ENCODE measurements at places on chromosomes 6 and 20.

DNA sequence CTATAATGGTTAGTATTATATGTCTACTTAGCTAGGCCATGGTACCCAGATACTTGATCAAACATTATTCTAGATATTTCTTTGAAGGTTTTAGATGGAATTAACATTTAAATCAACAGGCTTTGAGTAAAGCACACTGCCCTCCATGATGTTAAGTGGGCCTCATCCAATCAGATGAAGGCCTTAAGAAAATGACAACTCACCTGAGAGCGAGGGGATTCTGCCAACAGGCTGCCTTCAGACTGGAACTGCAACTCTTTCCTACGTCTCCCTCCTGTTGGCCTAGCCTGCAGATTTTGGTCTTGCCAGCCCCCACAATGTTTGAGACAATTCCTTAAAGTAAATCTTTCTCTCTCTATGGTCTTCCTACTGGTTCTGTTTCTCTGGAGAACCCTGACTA lies 137.3 kb downstream of the AHI1 start:
- DNase-seq, result no peak

- DNase-seq, result no peak
These were observed 67.8 kb downstream of the SYTL3 start for GRCh38 chr6:158717341-158718330.

DNA sequence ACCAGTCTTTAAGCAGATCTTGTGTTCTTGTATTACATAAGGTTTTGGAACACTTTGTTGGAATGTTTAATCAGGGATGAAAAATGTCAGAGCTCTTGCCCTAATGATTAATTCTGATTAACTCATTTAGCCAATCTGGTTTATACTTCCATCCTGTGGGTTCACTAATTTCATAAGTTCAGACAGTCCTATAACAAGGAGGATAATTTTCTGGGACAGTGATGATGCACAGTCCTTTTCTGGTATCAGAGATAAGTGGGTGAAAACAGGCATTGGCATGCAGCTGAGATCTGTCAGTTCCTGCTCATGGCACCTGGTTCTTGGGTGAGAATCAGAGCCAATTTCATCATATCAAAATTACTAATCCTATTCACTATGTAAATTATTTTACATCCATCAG lies 125.0 kb upstream of the LAMA2 start:
- no peak for DNase-seq

DNA sequence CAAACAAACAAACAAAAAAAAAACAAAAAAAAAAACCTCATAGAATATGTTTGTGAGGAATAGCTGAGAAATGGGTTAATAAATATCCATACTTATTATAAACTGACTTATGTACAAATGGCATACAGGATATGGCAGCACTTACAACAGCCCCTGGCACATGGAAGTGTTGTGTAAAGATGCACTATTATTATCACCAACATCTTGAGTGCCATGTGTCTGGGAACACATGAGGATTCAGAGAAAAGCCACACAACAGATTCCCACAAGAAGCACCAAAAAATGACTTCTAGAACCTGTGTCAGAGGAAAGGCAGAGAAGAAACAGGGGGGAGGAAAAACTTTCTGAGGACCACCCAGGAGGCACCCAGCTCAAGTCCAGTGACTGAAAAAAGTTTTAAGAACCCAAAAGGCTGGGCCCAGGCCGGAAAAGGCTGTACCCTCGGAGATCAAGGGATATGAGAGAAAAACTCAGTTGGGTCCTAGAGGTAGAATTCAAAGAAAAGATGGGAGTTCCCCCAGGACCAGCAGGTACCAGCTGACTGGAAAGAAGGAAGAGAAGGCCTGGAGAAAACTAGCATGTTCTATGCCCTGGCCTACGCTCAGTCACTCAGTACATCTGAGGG lies 9.4 kb upstream of the TAF8 start:
- DNase-seq, result no peak

DNA sequence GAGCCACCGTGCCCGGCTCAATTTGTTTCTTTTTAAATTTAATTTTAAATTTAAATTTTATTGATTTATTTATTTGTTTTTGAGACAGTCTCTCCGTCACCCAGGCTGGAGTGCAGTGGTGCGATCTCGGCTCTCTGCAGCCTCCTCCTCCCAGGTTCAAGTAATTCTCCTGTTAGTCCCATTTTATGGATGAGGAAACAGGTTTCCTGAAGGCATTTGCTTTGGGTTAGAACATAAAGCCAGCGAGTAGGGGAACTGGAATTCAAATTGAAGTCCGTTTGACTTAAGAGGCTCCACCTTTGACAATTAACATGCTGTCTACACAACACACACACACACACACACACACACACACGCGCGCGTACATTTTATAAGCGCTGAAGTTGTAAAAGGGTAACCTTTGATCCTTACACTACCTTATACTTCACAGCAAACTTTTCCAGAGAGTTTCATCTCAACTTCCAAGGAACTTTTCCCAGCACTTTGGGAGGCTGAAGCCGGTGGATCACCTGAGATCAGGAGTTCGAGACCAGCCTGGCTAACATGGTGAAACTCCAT lies 232.0 kb downstream of the BCAS1 start:
- DNase-seq, result no peak

DNA sequence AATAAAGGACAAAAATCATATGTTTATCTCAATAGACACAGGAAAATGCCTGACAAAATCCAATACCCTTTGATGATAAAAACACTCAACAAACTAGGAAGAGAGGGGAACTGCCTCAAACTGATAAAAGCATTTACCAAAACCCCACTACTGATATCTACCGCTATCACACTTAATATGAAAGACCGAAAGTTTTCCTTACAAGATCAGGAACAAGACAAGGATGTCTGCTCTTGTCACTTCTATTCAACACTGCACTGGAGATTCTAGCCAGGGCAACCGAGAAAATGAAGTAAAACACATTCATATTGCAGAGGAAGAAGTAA lies 25.1 kb downstream of the GZF1 start:
- DNase-seq, result no peak

- DNase-seq, result peak; percentile 63
These were observed 16.0 kb upstream of the PTCRA start for GRCh38 chr6:42899871-42900270.

GRCh38 chr6:166720856-166721255 lies 93.8 kb upstream of the RPS6KA2 start:
- no peak for DNase-seq

GRCh38 chr20:41029150-41029901 lies 704 bp downstream of the TOP1 start:
- DNase-seq, result no peak

GRCh38 chr6:169256518-169256917 lies 2.9 kb upstream of the THBS2 start:
- no peak for DNase-seq

DNA sequence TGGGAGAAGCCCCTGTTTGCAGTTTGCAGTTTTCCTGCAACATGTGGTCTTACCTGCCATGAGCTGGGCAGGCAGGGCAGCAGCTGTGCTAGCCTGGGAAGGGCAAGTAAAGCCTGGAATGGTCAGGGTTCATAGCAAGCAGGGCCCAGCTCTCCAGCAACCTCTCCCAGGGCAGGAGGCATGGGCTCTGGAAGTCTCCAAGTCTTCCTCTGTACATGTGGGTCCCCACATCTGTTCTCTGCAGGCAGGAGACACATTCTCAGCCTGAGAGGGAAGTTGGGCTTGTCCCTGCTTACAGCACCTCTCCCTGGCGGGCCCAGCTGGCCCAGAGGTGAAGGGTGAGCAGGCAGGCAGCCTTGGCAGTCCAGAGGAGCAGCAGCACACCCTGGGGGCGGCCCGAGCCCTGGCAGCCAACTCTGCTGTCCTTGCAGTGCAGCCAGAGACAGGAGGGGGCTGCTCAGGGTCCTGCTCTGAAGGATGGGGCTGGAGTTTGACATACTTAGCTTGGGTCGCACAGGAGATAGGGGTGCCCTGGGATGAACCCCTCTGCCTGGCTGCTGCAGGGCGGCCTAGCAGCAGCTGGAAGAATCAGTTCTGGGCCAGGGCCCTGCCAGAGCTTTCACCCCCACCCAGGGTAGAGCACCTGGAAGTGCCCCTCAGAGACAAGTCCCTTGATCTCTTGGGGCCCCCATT lies 176.0 kb downstream of the MRPL14 start:
- DNase-seq, result peak; percentile 24

DNA sequence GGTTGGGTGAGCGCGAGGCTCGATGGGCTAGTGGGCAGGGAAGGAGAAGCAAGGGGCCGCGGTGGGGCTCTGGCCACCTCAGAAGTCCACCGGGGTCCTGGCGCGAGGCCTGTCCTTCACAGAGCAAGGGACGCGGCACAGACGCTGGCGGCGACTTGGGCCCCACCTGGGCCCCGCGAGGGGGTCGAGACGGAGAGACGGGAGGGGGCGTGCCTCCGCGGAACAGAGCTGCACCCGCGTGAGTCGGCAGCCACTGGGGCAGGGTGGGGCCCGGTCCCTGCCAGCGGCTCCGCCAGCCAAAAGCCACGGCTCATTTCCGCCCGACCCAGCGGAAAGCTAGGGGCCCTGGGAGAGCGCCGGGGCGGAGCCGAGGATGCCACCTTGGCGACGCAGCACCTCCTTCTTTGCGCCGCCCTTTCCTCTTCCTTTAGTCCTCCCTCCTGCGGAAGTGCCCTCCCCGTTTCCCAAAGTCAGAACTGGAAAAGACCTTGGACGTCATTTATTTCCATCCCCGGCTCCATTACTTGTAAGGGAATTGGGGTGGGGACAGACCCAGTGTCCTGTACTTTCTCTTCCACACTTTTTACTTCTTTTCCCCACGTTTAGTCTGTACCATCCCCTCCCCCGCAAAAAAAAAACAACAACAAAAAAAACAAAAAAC lies at the start of gene CUL7:
CUL7 (minus strand) TSS at position 307 of the 661 bp plus-strand sequence. CDS start 1,063 bp downstream, outside the sequence.
- DNase-seq, result peak; percentile 92

- no peak for DNase-seq
These were observed 25.3 kb downstream of the MYT1 start for GRCh38 chr20:64189530-64189966.

- no peak for DNase-seq
These were observed 249.1 kb upstream of the PREP start for GRCh38 chr6:105651969-105652368.

- DNase-seq, result peak; percentile 96
These were observed 156.4 kb upstream of the ECI2 start for GRCh38 chr6:4291453-4292403.

DNA sequence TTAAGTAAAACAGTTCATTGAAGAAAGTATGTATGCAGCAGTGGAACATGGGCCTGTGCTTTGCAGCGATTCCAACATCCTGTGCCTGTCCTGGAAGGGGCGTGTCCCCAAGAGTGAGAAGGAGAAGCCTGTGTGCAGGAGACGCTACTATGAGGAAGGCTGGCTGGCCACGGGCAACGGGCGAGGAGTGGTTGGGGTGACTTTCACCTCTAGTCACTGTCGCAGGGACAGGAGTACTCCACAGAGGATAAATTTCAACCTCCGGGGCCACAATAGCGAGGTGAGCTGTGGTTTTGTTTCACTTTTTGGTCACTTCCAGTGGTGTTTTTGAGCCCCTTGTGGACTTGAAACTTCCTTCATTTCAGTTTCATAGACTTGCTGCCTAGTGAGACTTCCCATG lies 1.7 kb downstream of the TULP4 start:
- no peak for DNase-seq

DNA sequence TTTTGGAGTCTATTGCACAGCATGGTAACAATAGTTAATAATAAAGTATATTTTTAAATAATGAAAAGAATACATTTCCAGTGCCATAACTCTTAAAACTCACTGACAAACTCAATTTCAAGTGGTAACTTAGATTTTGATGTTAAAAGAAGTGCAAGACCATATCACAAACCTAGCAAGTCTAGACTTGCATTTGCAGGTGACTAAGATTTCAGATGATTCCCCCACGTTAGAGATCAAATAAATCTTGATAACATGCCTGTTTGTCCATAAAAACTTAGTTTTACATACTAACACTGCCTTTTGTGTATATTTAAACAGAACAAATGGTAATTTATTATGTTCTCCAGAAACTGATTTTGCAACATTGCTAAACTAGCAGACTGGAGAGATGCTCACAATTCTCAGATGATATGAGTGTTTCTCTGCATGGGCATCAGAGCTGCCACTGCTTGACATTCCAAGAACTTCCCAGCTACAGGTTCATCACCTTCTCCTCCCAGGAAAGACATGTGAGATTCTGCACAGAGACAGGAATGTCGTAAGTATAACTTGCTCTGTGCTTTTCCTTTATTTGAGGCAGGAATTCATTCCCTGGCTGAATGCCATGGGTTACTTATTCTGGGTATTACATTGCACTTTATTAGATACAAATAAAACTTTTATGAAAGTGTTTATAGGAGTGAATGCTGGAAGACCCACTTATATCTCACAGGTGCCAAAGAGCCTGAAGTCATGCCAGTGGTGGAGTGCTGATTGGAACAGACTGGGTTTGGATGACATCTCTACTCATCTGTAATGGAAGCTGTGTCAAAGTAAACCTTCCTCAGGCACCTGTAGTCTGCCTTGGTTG lies 160.2 kb upstream of the FOXA2 start:
- DNase-seq, result peak; percentile 39

DNA sequence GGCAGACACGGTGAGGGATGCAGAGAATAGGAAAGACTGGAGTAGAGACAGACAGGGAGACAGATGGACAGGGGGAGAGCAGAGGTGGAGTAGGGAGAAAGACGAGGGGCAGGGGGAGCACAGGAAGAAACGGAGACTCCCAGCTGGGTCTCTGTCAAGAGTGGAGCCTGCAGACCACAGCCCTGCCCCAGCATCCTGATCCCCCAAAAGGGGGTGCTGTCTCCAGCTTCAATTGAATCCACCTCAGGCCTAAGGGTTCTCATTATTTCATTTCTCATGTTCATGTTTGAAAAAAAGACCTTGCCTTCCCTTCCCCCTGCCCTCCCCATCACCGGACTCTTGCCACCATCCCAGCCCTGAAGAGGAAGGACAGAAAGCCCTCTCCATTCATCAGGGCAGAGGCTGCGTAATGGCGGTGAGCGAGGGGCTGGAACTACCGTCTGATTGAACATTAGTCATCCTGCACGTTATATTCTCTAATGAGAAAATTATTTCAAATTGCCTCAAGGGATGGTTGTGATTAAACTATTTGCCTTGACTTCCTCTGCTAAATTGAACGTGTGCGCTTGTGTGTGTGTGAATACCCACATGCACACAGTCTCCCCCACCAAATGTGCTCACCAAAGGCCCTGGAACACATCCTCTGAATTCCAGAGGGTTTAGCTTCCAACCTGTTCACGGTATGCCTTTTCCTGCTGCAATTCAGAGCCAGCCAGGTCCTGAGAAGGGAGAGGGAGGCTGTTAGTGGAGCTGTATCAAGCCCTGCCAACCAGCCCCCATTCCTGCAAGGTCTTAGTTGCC lies 98.3 kb downstream of the CDC5L start:
- DNase-seq, result no peak

DNA sequence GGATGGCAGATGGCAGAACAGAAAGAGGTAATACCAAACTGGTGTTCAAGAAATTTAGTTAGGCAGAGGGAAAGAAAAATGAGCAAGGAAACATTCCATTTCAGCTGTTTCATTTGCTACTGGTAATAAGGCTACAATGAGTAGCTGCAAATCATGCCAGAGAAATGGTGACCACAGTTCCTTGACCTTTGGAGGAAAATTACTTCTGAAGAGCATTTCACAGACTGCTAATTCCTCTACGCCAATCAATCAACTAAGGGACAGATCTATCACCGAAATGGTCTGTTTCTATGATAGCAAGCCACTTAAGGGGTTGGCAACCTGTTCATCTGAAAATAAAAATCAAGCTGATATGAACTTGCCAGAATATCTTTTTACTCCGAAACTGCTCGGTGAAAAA lies 119.5 kb downstream of the PTPRK start:
- no peak for DNase-seq

GRCh38 chr6:107509506-107509905 lies 19.6 kb downstream of the SOBP start:
- no peak for DNase-seq
